ENCODE measurements at places on chromosomes 7 and 10.
A peak's percentile ranks its signal among the peaks of the same experiment; 100 is the strongest.

GRCh38 chr10:33286157-33286934 lies 48.1 kb downstream of the NRP1 start:
- DNase-seq = no peak

DNA sequence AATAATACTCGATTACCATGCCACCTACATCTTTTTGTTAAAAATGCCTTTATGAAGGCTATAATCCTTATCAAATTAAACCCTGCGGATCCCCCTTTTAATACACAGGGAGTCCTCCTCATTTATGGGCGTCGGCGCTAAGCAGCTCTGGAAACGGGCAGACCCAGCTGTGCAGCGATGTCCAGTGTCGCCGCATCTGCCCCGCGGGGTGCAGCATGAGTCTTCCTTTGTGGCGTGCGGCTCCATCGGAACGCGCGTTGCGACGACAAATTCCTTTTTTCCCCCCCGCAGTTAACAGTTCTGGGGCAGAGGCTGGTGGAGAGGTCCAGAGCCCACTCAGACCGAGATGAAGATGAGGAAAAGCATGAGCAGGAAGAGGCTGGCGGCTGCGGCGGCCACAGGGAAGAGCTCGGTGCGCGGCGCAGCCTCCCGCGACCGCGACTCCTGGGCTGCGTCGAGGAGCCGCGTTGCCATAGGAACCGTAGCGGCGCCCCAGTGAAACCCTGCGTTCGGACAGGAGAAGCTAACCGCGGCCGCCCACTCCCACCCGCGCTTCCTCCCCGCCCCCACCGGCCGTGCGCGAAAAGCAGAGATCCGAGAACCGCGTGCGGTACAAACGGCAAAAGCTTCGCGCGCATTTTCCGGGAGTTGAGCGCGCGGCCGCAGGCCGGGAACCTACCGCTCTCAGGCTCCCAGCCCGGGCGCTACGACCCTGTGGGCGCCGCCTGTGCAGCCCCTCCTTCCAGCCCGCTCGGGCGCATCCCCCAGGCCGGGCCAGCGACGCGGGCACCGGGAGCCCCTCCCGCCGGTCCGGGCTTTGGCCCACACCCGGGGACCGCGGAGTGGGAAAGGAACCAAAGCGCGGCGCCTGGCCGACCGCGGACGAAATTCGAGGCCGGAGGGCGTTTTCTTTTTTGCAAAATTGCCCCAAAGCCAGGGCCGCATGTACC lies 130.6 kb downstream of the SPAG6 start:
- peak; percentile 30 for DNase-seq

GRCh38 chr10:109504401-109504800 lies 418.9 kb downstream of the XPNPEP1 start:
- DNase-seq = no peak

GRCh38 chr7:21887353-21887752 lies 58.3 kb downstream of the CDCA7L start:
- DNase-seq = no peak

GRCh38 chr10:45308707-45309106 lies 6.7 kb downstream of the OR13A1 start:
- DNase-seq = no peak

- DNase-seq = peak; percentile 74
Measured at GRCh38 chr7:50266635-50267386, 37.7 kb upstream of the IKZF1 start.

DNA sequence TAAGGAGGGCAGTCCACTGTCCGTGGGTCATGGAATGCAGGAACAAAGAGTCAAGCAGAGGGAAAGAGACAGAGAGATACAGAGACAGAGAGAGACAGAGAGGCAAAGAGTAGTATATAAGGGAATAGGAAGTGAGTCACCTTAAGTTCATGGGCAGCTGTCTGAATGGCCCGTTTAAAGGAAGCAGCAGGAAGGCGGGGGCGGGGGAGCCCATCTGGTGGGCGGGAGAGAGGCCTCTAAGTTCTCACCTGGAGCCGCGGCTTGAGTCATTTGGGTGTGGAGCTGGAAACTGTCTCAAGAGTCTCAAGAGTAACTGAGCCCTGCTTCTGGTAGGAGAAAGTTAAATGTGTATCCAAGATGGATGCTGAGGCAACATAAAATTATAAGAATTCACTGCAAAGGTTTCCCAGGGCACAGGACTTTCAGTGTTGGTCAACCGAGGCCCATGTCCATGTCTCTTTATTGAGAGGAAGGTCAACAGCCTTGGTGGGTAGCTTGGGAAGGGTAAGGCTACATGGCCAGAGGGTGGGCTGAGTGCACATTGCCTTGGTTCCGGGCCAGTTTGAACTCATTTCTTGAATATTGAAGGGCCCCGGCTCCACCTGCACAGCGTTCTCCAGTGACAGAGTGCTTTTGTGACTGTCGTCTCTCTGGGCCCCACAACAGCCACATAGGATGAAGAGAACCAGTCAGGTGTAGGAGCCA lies 85.5 kb upstream of the CACUL1 start:
- DNase-seq = peak; percentile 30

- no peak for DNase-seq
Measured at GRCh38 chr10:75358835-75359421, 42.6 kb downstream of the ZNF503 start.

DNA sequence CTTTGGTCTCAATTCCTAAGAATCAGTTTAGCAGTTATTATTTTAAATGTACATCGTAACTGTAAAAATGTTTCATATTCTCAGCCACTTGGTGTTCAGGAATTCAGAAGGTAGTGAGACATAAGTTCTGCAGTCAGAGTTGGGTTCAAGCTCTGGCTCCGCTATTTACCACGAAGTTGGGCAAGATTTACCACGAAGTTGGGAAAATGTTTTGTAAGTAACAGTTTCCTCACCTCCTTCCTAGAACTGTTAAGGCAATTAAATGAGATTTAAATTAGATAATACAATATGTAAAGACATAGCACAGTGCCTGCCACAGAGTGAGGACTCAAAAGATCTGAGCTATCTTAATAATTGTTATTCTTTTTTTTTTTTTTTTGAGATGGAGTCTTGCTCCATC lies 16.3 kb upstream of the ABLIM1 start:
- DNase-seq = no peak

DNA sequence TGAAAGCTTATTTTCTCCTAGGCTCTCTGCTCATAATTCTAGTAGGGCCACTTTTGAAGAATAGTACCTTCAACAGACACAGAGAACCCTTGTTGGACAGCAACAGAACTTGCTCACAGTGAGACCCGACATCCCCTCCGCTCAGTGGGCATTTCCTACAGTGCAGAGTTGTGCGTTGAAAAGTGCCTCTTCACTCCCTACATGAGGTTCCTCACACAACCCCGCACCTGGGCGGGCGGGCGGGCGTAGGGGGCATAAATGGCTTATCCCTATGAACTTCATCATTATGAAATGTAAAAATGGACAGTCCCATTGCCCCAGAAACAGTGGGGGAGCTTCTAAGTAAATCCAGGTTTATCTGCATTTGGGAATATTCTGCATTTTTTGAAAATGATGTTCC lies 174.9 kb downstream of the MGMT start:
- no peak for DNase-seq

- DNase-seq = no peak
Measured at GRCh38 chr10:22851865-22852239, 76.0 kb upstream of the ARMC3 start.

DNA sequence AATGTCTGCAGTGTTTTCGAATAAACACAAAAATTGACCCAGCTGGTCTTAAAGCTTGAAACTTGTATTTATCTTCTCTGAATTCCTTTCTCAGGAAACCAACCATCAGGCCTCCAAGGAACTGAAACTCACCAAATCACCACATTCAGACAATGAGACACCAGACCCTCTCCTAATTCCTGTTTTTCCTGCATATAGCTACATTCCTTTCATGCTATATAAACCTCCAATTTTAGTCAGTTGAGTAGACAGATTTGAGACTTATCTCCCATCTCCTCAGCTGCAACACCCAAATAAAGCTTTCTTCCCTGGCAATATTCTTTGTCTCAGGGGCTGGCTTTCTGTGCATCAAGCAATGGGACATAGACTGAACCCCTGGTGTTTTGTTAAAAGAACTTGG lies 317.0 kb downstream of the CACNA2D1 start:
- no peak for DNase-seq

- DNase-seq = no peak
Measured at GRCh38 chr10:121113911-121114310, 262.7 kb downstream of the WDR11 start.

DNA sequence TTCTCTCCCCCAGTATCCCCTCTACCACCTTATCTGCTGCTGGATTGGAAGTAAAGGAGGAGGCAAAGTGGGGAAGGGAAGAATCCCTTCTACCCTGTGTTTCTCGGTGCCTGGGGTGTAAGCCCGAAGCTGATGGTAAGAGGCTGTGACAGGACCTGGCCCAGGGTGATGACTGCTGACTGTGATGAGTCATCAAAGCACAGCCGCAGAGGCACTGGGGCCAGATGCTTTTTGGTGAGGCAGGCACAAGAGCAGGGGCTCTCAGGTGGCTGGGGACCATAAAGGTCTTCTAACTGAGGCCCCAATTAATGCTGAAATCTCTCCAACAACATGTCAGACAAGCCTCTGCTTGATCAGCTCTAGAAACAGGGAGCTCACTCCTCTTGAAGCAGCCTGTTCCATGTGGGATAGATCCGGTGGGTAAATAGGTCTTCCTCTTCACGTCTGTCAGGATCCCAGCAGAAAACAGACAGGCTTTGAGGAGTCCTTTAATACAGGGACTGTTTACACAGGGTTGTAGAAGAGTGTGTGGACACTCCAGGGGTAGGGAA lies 86.1 kb upstream of the PCBD1 start:
- no peak for DNase-seq

DNA sequence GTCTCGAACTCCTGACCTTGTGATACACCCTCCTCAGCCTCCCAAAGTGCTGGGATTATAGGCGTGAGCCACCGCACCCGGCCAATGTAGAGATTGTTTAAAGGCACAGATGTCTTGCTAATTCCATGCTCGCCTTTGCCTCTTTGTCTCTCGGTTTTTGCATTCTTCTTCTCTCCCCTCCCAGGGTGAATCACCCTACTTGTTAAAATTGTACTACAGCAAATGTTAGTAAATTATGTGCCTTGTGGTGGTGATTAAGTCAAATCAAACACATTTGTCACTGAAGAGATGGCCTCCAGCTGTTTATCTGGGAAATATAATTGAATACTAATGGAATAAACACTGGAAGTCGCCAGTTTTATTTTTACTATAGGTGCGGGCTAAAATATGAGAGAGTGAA lies 384.4 kb upstream of the AUTS2 start:
- DNase-seq = no peak

DNA sequence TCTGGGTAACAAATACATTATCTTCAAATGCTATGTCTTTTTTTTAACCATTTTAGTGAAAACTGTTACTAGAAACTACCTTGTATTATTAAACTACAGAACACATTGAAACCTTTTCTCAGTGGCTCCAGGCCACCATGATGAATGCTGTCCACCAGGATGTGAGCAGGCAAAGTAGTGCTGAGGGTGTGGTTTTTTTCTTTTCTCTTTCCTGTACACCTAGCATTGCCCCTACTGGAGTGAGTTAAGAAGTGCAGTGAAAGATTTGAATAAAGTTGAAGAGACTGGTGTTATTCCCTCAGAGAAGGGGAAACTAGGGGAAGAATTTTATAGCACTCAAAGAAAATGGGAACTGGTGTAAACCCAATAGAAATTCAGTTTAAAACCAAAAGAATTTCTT lies 120.0 kb upstream of the SAMD8 start:
- DNase-seq = no peak

GRCh38 chr7:143490717-143491306 lies 13.1 kb downstream of the TAS2R41 start:
- no peak for DNase-seq

DNA sequence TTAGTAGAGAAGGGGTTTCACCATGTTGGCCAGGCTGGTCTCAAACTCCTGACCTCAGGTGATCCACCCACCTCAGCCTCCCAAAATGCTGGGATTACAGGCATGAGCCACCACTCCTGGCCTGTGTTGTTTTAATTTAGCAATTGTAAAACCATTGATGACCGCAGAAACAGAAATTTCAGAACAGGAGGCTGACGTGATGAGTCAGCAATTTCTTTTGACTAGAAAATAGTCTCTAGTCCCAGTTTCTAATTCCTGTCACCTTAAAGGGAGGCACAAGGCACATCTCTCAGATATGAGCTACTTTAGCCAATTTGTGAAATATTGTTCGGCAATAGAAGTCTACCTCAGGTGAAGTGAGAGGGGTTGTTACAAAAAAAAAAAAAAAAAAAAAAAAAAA lies 440.8 kb upstream of the C7orf33 start:
- no peak for DNase-seq

DNA sequence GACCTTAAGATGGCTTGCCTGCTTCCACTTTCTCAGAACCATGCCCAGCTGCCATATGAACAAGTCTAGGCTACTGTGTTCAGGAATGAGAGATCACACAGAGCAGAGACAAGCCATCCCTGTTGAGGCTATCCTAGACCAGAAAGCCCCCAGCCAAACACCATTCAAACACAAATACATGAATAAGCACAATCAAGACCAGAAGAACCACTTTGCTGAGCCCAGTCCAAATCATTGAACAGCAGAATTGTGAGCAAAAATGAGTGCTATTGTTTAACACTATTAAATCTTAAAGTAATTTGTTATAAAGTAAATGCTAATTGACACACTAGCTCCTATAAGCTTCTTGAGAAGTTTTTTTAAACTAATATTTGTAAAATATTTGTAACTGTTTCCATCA lies 79.0 kb upstream of the LYZL1 start:
- DNase-seq = no peak

DNA sequence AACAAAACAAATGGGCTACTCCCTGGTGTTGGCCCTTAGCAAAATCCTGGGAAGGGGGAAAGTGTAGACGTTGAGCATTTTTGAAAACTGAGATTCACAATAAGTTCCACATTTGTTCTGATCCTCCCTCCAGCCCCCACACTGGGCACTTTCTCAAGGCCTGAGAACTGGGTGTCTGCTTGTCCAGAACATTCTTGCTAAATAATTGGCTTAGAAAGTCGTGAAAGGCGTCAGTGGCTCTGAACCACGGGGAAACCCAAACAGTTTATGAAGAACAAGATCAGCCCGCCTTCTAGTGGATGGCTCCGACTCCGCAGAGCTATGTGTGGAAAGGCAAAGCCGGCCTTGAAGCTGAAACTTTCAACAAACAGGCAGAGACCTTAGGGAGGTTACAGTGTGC lies 370.1 kb downstream of the PRPF18 start:
- no peak for DNase-seq

GRCh38 chr7:133048589-133048988 lies 33.3 kb downstream of the CHCHD3 start:
- DNase-seq = no peak

DNA sequence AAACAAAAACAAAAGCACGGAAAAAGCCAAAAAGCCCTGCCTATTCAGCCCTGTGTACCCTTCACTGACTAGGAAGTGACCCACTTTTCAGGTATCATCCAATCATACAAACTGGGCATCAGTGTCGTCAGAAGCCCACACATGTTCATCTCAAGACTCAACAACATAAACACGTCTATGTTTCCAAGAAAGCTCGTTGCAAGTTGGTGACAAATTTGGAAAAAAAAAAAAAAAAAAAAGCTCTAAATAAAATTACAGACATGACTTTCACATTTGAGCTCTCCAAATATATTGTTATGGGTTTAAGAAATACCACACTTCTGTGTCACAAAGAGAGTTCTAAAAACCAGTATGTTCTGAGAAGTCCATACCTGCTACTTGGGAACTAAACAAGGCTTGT lies 204.7 kb upstream of the KLF14 start:
- DNase-seq = no peak

GRCh38 chr10:35927341-35927740 lies 285.2 kb upstream of the FZD8 start:
- DNase-seq = no peak
